ENCODE measurements at places on chromosomes 13 and 19. TPM values are rescaled to one million over a fixed set of nuclear protein-coding genes. Genes with fewer than 3 reads are reported as not detected.

Gene SSC5D
- 24.2 TPM for total RNA-seq

Gene FPR1
- 0.44 TPM for total RNA-seq

Gene GPR4
- under 0.01 TPM for total RNA-seq

Gene IGLON5
- total RNA-seq, result not detected

Gene CGB5
- not detected for total RNA-seq

Gene FUT1
- total RNA-seq, result under 0.01 TPM

Gene ZNF77
- total RNA-seq, result 3.1 TPM

Gene FLT1
- total RNA-seq, result 94.3 TPM

Gene LGALS7B
- total RNA-seq, result not detected

Gene PSG6
- total RNA-seq, result not detected

Gene CAPN12
- total RNA-seq, result not detected

Gene P2RY11
- 1.3 TPM for total RNA-seq

Gene PRKD2
- 14.9 TPM for total RNA-seq

Gene LENG9
- 6.1 TPM for total RNA-seq

Gene CGB2
- total RNA-seq, result not detected

Gene SLC5A5
- not detected for total RNA-seq

Gene ATP4A
- not detected for total RNA-seq

Gene DCLK1
- total RNA-seq, result under 0.01 TPM

Gene ATXN8OS
- total RNA-seq, result not detected

Gene CLDND2
- total RNA-seq, result not detected

Gene QPCTL
- 29.8 TPM for total RNA-seq

Gene PCDH9
- total RNA-seq, result under 0.01 TPM

Gene DIAPH3
- 5.3 TPM for total RNA-seq

Gene GIPC3
- under 0.01 TPM for total RNA-seq

Gene KRTDAP
- total RNA-seq, result not detected

Gene METTL21C
- not detected for total RNA-seq

Gene GRIK5
- not detected for total RNA-seq

Gene IGFL1
- total RNA-seq, result not detected

Gene CYP4F3
- not detected for total RNA-seq

Gene LILRB1
- not detected for total RNA-seq

Gene CYP4F11
- not detected for total RNA-seq

Gene DZIP1
- total RNA-seq, result 44.5 TPM

Gene TNFRSF19
- total RNA-seq, result 93.2 TPM

Measured in placental pericyte (primary cell).